ENCODE measurements at places on chromosomes 5 and 9. TPM values are rescaled to one million over a fixed set of nuclear protein-coding genes. Genes with fewer than 3 reads are reported as not detected.

DPYSL3 gene
- 0.34 TPM for total RNA-seq

CLIC3 gene
- total RNA-seq = not detected

GABRA6 gene
- not detected for total RNA-seq

GPR21 gene
- 0.65 TPM for total RNA-seq

CCDC112 gene
- 0.89 TPM for total RNA-seq

STK32A gene
- total RNA-seq = not detected

TICAM2 gene
- total RNA-seq = 1.0 TPM

CCDC183 gene
- total RNA-seq = 0.46 TPM

All from activated CD8-positive, alpha-beta memory T cell treated with anti-CD3 and anti-CD28 coated beads for 36 hours (primary cell).